ENCODE measurements at places on chromosomes 4 and X.

DNA sequence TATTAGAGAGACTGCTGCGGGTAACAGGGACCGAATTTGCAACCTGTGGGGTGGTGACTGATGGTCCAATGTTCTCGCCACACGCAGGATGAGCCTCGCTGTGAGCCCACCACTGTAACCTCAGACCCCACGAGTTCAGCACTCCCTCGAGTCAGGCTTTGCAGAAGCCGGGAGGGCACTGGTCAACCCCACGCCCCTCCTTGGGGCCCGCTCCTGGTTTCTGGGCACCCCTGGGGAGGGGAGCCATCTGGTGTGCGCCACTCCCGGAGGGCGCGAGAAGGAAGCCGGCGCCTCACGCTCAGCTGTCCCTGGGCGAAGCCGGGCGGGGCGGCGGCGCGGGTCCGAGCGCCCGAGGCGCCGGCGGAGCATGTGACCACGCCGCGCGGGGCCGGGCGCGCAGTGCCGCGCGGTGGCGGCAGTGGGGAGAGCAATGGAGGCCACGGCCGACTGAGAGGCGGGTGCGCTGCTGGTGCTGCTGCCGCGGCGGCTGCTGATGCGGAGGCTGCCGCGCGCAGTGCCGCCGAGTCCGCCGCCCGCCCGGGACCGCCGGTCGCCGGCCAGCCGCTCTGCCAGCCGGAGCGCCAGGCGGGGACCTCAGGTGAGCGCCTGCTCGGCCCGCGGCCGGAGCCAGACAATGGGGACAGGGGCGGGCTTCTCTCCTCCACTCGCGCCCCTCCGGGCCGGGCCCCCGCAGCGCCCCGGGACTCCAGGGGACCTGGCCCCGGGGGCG is 100.1 kb downstream of the CEP135 start:
- DNase-seq, result no peak

DNA sequence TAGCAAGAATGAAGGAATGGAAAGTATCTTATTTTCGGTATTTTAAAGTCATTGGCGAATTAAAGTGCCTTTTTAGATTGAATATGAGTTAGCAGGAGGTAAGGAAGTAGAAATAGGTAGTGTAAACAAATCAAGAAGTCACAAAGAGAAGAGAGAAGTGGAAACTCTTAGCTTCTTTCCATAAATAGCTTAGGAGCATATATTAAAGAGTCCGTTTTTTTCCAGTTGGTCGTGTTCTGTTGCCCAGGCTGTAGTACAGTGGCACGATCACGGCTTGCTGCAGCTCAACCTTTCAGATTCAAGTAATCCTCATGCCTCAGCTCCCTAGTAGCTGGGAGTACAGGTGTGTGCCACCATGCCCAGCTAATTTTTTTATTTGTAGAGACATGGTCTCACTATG is 56.4 kb downstream of the UBE2K start:
- no peak for DNase-seq

GRCh38 chr4:112881842-112882241 is 167.6 kb upstream of the ANK2 start:
- no peak for DNase-seq

- DNase-seq, result no peak
These were observed 5.3 kb downstream of the PLXNB3 start for GRCh38 chrX:153769158-153769864.

- no peak for DNase-seq
These were observed 11.9 kb upstream of the MAOA start for GRCh38 chrX:43644124-43644701.

- no peak for DNase-seq
These were observed 35.2 kb upstream of the CCNG2 start for GRCh38 chr4:77121736-77122240.

DNA sequence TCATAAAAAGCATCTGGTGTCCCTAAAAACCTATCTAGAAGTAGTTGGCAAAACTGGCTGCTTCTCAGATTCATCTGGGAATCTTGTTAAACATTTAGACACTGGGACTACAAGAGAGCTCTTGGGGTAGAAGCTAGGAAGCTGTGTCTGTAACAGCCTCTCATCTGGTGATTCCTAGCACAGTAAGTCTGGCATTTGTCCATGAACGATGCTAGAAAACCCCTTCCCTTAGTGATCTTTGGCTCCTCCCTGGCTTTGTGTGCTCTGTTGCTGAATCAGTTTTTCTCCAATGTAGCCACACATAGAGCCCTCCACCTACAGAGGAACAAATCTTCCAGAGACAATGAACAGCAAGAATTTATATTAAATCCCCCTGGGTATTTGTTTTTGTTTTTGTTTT is 951.7 kb upstream of the LCORL start:
- DNase-seq, result no peak

DNA sequence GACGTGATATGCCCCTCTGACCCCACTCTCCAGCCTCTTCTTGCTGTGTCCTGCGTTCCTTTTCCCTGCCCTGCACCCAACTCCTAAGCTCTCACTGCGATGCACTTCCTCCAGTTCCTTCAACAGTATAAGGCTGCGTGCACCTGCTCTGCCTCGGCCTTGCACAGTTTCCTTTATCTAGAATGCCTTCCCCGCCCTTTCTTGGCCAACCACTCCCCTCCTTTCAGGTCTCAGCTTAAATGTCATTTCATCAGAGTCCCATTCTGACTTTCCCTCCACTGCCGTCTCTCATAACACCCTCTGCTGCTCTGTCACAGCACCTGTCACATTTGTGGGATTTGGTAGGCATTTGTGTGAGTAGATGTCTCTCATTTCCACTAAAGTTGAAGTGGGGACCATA is 58.4 kb upstream of the NEIL3 start:
- DNase-seq, result no peak

DNA sequence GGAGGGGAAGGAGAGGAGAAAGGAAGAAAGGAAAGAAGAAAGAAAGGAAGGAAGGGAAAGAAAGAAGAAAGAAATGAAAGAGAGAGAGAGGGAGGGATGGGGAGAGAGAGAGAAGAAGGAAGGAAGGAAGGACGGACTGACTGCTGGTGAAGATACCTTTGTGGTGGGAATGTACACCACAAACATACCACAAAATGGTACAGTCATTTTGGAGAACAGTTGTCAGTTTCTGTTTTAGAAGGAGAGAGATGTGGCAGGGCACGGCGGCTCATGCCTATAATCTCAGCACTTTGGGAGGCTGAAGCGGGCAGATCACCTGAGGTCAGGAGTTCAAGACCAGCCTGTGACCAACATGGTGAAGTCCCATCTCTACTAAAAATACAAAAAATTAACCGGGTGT is 40.0 kb upstream of the SHISA3 start:
- no peak for DNase-seq

- no peak for DNase-seq
These were observed 64.1 kb downstream of the WWC2 start for GRCh38 chr4:183163135-183163534.

- no peak for DNase-seq
These were observed 18.1 kb downstream of the PIR start for GRCh38 chrX:15475021-15475420.

DNA sequence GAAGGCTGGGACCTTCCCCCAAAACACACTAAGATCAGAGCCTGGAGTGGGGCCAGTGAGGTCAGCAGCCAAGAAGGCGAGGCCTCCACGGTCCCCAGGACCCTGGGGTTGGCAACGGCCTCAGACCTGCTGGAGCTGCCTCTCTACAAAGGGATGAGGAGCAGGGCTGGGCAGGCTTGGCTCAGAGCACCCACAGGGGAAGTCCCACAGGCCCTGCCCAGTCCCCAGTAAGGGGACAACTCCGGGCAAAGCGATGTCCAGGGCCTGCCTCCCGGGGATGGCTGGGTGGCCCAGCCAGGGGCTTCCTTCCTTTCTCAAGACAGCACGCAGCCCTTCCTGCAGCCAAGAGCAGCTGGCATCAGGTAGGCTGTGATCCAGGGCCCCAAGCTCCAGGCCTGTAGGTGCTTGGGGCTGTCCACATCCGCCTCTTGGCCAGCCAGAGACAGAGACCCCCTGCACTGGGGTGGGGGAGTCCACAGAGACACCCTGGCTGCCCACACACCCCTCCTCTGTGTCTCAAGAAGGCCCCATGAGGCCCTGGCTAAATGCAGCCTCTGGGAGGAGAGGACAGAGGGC is 5.7 kb downstream of the MXD4 start:
- DNase-seq, result no peak

DNA sequence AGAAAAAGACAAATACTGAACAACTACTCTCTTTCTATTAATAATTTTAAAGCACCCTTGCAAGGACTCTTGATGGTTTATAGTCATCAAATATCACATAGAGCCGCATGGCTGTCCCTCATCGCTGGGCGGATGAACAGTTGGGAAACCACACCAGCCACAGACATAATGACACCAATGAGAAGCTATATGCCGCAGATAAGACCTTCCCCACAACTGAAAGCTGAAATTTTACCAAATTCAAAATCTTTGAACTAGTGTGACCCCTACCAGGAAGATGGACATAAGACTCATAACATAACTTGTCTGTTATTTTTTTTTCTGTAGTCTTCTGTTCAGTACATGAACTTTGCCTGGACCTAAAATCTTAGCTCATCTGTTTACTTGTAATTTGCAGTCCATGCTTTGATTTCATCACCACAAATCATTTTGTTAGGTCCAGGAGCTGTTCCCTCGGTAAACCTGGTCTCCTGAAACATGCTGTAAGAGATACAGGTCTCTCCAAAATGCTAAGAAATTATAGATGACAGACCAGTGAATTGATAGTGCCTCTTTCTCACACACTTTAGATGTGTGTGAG is 157.3 kb upstream of the RAPGEF2 start:
- DNase-seq, result no peak

- DNase-seq, result no peak
These were observed 35.1 kb downstream of the HADH start for GRCh38 chr4:108024878-108025165.

DNA sequence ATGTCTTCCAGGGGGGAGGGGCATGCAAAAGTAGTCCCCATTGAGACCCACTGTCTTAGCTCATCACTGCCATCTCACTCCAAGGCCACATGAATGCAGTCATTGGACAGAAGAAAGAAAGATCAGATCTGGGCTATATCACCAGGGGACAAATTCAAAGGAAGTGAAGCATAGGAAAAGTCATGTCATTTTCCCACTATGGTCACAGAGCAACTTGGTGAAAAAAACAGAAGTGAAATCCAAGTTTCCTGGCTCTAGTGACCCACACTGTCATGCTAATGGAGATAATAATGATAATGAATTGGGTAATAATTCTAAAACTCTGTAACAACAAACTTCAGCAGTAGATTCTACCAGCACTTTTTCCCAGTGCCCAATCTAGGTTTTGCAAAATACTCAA is 9.9 kb downstream of the LHFPL1 start:
- no peak for DNase-seq

- no peak for DNase-seq
These were observed 49.8 kb downstream of the TMEM144 start for GRCh38 chr4:158259955-158260575.

- DNase-seq, result no peak
These were observed 24.1 kb upstream of the SOD3 start for GRCh38 chr4:24771241-24771640.
